ENCODE measurements at places on chromosomes 3 and 15. TPM values are rescaled to one million over a fixed set of nuclear protein-coding genes. Genes with fewer than 3 reads are reported as not detected.

C2CD4A gene
- 0.09 TPM for total RNA-seq

B4GALT4 gene
- total RNA-seq = 32.9 TPM

CTXN2 gene
- not detected for total RNA-seq

THPO gene
- total RNA-seq = not detected

ZMYND10 gene
- total RNA-seq = 8.7 TPM

CIDEC gene
- total RNA-seq = not detected

RTP1 gene
- not detected for total RNA-seq

FEZF2 gene
- total RNA-seq = not detected

DNA sequence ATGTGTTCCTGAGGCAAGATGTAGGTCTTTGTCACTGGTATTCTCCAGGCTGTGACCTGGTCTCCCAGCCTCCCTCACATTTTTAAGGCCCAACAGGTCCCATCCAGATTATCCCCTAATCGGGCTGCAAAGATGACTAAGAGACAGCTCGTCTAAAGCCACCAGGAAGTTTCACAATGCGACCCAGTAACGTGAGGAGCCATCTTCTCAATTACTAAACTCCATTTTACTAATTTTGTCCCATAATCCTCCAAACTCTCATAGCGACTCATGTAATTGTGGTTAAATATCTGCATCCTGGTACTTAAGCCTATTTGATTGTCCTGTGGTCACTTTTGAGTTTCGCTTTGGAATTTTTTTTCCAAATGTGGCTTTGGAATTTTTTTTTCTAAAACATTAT, 8.7 kb upstream of the PLA2G4F start:
- DNase-seq = no peak

DNA sequence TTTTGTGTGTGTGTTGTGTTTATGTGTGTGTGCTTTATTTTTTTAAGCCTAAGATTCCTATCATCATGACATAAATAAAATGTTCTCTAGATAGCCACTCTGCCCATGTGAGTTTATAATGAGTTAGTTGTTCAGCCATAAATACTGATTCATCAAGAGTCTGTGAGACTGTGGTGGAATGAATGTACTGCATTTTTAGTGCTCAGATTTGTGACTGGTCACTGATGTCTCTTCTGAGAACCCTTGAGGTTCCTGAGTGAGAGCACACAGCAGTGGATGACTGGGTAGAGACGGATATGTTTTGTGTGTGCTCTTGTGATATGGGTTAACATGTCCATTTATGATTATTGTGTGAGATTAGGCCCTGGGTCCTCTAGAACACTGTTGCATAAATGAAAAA, 51.2 kb downstream of the SETD5 start:
- DNase-seq = no peak

DNA sequence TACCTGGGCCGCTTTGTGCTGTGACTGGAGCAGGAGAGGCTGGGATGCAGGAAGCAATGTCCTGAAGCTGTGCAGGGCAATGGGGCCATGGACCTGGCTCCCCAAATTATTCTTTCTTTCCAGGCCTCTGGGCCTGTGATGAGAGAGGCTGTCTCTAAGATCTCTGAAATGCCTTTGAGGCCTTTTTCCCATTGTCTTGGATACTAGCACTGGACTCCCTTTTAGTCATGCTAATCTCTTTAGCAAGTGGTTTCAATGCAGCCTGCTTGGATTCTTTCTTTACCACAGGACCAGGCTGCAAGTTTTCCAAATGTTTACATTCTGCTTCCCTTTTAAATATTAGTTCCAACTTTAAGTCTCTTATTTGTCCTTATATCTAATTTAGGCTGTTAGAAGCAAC, 64.8 kb upstream of the SGO1 start:
- no peak for DNase-seq

DNA sequence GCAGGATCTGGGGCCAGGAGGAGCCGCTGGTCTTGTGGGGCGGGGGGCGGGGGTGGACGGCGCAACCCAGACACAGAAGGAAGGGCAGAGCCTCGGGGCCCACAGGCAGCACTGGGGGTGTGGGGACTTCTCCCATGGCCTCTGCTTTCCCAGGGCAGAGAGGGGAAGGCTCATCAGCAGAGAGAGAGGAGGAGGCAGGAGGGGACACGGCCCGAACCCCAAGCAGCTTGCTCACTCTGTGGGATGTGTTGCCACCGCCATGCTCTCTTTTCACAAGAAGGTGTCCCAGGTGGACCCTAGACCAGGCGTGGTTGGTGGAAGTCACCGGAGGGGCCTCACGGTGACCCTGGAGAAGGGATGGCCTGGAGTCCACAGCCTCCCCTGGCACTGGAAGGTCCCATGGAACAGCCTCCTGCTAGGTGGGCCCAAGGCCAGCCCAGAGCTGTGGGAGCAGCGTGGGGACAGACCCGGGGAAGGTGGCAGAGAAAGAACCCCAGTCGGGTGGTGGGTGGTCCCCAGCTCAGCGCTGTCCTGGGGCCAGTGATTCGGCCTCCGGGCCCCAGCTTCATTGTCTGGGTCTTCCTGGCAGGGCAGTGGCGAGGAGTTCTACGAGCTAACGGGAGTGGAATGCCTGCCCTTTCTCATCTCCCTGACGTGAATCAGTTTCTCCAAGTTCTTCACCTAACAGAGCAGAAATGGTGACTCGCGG, 46.8 kb upstream of the PCSK6 start:
- no peak for DNase-seq

DNA sequence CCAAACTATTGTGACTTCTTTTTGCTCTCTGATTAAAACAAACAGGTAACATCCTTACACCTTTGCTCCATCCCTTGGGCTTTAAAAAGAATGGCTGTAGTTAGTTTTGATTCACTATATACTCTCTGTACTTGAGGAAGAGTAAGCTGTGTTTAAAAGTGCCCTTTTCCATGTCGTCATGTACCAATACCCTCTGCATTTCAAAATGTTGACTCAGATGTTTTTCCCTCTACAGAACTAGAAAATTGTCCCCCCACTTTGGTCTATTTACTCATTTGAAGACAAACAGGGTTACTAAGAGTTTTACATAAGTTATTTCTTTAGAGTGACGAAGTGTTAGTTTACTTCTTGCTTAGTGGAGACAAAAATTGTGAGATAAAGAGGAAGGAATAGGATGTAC, 62.7 kb downstream of the TASOR start:
- no peak for DNase-seq

GRCh38 chr3:77247061-77247460, 207.2 kb downstream of the ROBO2 start:
- no peak for DNase-seq

DNA sequence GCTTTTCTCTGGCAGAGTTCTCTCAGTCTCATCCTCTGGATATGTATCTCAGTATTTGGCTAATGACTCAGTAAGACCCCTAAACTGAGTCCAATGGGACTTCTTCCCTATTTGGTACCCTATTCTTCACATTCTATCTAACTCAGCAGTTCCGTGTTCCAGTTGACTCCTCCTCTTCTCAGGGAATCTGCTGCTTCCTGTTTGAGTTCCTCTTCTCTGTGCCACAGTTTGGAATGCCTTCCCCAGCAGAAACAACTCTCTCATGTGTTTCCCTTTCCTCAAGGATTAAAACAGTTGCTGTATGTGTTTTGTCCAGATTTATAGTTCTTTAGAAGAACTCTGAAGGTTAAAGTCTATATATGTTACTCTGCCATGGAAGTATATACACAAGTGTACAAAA, 344.0 kb upstream of the RARB start:
- DNase-seq = no peak

DNA sequence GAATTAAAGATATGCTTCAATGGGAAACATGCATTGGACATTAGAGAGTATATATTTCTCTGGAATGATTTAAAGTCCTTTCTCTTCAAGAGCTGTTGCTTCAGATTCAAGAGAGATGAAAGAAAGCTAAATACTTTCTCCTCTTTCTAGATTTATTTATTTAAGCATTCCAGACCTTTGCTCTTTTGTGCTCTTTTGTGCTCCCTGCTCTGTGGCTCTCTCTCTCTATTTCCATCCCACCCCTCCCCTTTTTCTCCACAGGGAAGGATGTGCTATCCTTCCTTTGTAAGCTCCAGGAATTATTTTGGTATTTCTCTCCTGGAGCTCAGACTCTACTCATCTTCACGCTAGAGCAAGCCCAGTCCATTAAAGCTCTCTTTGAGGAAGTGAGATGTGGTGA, 871.9 kb upstream of the GBE1 start:
- no peak for DNase-seq

DNA sequence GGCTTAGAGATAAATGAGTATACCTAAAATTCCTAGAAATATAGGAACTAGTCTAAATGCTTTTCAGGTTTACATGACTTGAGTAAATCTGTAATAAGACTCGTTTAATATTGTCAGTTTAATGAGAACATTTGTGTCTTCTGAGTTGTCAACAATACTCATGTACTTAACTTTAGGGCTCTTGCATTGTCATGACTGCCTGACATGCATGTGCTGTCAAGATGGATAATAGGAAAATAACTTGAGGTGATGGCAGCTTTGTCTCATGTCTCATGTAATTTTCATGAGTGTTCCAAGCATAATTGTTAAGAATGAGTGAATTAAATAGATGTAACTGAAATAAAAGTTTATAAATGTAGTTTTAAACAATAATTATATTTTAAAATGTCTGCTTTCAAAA, 45.1 kb upstream of the EIF1B start:
- DNase-seq = no peak

- no peak for DNase-seq
Observed at GRCh38 chr3:150152567-150152966, 181.9 kb upstream of the PFN2 start.

DNA sequence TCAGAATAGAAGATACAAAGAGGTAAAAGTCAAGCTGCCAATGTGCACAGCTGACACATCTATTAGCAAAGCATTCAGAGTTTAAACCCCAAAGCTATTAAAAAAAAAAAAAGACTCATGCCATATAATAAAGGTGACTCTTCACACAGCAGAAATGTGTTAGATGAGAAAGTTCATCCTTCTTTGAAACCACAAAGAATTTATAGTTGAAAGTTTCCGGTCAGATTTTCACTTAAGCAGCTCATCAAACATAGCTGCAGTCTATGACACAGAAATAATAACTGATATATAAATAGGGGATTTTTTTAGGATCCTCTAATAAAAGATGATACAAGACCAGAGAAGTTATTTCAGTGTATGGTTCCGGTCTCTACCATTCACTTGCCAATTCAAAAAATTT, 76.6 kb downstream of the WWTR1 start:
- DNase-seq = no peak

GRCh38 chr3:157104928-157105652, 54.9 kb downstream of the CCNL1 start:
- peak; percentile 33 for DNase-seq

- DNase-seq = no peak
Observed at GRCh38 chr3:25169151-25169550, 258.9 kb upstream of the RARB start.

- DNase-seq = no peak
Observed at GRCh38 chr3:139652561-139652960, 25.2 kb downstream of the NMNAT3 start.

DNA sequence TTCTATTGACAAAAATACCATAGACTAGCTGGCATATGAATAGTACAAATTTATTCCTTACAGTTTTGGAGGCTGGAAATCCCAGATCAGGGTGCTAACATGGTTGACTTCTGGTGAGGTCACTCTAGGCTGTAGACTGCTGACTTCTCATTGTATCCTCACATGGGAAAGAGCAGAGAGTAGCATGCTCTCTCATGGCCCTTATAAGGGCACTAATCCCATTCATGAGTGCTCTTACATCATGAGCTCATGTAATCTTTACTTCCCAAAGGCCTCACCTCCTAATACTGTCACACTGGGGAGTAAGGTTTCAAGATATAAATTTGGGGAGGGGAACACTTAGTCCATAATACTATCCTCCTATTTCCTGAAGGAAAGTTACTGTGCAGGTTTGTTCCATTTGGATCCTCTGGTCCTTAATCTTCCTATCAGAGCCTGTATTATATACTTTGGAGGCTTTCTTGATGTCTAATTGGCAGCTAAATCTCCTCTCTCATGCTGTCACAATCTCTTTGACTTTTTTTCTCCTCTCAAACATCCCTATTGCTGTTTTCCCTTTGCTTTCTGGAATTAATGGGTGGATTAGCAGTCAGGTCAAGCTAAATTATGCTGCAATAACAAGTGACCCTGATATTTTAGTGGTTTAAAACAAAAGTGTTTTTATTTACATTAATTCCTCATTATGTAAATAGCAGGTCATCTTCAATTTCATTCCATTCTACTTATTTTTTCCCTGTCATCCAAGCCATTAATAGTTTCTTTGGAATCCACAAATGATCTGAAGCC, 23.1 kb upstream of the LEKR1 start:
- DNase-seq = no peak

DNA sequence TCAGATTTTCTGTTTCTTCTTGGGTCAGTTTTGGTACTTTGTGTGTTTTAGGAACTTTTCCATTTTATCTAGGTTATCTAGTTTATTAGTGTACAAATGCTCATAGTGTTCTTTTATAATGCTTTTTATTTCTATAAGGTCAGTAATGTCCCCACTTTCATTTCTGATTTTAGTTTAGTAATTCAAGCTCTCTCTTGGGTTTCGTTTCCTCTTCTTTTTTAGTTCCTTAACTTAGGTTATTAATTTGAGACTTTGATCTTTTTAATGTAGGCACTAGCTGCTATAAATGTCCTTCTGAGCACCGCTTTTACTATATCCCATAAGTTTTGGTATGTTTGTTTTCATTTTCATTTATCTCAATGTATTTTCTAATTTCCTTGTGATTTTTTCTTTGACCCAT, 27.0 kb upstream of the CD200R1L start:
- no peak for DNase-seq

DNA sequence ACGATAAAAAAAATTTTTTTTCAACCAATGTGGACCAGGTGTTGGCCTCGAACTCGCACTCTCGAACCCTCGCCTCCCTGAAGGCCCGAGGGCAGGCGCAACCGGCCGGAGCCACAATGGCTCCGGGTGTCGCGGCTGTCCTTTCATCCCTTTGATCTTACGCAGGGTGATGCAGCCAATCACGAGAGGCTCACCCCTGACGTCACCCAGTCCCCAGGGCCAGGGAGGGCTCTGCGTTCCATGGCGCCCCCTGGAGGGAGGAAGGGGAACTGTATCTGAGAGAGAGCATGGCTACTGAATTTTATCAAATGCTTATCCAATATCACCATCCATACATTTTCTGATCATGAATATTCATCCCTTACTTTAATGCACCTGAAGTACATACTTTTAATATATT, 15.4 kb upstream of the GMNC start:
- no peak for DNase-seq

- DNase-seq = no peak
Observed at GRCh38 chr3:77553240-77553639, 513.3 kb downstream of the ROBO2 start.
